RPMI7951 (cell line): ENCODE measurements at places on chromosomes 1 and 21.

DNA sequence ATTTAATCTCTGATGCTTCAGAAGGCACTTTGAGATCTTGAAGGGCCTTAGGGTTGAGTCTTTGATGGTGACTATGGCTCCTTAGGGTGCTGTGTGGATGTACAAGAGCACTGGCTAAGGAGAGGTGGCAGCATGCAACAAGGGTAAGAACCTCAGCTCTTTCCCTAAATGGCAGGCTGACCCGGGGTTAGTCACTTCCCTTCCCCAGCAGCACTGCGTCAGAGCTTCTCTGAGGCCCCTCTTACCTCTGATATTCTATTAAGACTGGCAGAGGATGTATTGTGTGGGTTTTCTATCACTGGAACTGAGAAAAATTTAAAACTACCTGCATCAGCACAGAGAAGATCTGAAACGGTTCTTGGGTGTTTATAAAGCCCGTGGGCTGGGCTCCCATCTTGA, 11.8 kb downstream of the C1orf116 start:
- peak; percentile 29 for DNase-seq

DNA sequence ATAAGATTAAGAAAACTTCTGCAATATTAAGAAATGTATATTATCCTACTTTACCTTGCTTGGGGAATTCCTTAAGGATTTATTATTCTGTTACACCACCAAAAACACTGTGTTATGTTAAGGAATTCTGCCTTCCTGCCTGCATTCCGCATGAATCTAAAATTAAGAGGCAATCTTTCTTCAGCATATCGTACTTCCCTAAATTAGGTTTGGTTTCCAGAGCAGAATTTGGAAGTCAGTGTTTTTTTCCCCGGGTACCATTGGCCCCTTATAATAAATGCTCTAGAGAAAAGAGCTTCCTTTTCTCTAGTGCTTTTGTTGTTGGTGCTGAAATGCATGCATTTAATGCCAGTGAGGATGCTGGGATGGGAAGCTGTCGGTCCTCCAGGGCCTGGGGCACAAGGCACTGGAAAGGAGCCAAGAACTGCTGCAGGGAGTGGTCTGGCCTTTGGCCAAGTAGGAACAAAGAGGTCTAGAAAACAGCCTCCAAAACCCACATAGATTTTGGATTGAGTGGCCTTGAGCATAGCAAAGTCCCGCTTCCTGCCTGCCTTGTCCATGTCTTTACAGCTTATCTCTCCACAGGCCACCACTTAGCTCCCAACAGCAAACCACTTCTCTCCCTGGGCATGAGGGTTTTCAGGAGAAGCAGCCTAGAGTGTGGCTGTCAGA, 69.9 kb downstream of the RRAGC start:
- DNase-seq = peak; percentile 56

GRCh38 chr1:183349201-183349711, 68.9 kb downstream of the NMNAT2 start:
- DNase-seq = peak; percentile 44

DNA sequence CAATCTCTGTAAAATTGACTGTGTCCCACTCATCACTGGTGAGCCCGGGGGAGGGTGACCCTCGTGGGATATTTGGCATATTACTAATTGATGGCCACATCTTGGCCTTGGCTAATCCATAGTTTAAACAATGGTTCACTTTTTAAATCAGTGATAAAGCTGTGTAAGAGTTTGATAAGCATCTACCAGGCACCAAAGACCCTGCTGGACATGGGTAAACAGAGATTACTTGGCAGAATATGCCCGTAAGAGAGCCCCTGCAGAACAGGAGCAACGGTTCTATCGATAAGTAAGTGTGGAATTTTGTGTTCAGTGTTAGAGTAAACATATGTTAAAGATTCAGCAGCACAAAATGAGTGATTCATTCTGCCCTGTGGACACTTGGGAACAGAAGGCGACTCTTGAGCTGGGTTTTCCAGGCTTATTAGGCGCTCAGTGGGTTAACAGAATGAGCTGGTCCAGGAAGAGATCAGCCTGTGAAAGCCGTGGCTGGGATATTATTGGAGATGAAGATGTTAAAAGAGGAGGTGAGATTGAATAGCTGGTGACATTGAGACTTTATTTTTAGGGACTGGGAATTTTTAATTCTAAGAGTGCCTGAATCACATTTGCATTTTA, 55.9 kb downstream of the CNST start:
- no peak for DNase-seq

GRCh38 chr1:55639051-55639450, 423.9 kb upstream of the USP24 start:
- DNase-seq = no peak

- no peak for DNase-seq
Observed at GRCh38 chr1:186750257-186750656, 70.0 kb upstream of the PTGS2 start.

DNA sequence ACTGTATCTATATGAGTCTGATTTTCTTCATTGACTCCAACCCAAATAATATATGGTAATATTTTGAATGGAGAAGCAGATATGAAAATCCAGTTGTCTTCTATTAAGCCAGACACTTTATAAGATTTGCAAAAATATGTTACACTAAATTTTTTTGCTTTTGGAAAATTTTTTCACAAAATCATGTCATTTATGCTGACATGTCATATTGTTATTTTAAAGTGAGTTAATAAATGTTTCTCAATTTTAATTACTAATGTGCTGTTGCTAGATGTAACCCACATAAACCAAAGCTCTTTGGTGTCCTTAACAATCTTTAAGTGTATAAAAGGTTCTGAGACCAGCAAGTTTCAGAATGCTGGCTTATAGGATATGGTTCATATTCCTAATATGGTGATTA, 142.5 kb downstream of the HS2ST1 start:
- no peak for DNase-seq

DNA sequence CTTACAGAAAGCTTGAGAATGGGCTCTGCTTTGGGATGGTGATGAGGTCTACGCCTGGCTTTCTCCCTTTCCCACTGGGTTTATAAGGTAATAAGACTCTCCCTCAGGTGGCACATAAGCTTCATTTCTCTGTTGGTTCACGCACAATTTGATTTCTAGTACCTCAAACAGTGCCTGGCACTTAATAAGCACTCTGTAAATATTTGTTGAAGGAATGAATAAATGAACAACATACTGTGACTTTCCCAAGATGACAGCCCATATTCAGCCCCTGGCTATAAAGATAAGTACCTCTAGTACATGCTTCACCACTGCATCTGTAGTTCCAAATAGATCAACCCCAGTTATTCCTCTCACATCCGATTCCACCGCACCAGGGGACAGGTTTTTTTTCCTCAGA, 17.8 kb downstream of the COPA start:
- DNase-seq = no peak
